Urinary bladder (tissue), 4 donors: ENCODE measurements at places on chromosomes 6 and 20. TPM values are rescaled to one million over a fixed set of nuclear protein-coding genes. Genes with fewer than 3 reads are reported as not detected.

PDYN gene
- not detected for polyA plus RNA-seq

RTEL1 gene
- 12.3 TPM for polyA plus RNA-seq

HAO1 gene
- polyA plus RNA-seq = 0.10 TPM

CRISP2 gene
- polyA plus RNA-seq = not detected

PROKR2 gene
- not detected for polyA plus RNA-seq

- DNase-seq = no peak
Observed at GRCh38 chr6:37711331-37712241, 13.9 kb upstream of the MDGA1 start.

DNA sequence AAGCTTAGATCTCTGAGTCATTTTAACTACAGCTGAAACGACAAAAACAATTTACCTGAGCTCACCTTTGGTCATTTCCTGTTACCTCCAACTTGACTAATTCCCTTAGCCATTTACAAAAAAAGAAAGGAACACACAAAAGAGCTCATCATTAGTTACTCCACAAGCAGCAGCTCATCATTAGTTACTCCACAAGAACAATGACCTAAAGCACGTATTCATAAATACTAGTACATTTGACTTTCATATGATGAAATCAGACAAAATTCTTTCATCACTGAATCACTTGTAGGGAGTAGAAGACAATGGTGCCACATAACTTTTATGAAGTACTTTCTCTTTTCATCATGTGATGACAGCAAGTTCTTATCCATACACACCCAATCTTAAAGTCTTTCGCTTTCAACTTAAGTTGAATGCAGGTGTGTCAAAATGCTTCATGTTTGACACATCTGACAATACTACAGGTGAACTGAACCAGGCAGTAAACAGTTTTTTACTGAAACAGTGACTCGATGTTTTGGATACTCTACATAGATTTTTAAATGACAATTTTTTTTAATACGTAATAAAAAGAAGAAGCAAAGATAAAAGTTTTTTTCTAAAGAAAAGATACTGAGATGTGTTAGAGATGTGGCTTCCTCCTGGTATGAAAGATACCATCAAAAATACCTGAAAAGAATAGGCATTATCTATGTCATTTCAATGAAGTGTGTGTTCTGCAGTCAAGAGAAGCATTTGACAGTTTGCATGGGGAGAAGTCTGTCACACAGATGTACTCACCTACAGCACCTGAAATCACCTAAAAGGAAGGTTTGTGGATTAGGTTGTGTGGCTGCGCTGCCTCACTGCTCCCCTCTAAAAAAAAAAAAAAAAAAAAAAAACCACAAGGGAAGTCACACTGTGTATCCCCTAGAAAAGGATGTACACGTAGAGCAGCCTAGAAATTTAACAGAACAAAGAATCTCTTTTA, 109.1 kb downstream of the PRDM1 start:
- no peak for DNase-seq

DNA sequence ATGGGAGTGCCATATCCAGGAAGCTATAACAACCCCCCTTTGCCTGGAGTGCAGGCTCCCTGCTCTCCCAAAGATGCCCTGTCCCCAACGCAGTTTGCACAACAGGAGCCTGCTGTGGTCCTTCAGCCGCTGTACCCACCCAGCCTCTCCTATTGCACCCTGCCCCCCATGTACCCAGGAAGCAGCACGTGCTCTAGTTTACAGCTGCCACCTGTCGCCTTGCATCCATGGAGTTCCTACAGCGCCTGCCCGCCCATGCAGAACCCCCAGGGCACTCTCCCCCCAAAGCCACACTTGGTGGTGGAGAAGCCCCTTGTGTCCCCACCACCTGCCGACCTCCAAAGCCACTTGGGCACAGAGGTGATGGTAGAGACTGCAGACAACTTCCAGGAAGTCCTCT, 56.7 kb upstream of the TMEM181 start:
- no peak for DNase-seq

DNA sequence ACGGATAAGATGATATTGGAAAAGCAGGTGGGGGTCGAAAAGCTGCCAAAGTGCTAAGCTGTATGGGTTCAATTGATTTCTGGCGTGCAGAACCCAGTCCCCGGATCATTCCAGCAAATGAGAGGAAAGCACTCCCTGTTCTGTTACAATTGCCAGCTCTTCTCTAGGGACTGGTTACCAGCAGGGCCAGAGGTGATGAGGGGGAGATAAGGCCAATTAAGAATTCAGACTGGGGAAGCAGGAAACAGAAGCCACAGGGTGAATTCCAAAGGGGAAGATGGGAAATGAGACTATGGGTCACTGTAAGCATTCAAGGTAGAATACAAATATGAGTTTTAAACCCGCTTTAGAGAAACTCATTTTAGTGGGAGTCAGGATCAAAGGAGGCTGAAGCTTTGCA, 349.4 kb upstream of the MAP3K7 start:
- DNase-seq = no peak

DNA sequence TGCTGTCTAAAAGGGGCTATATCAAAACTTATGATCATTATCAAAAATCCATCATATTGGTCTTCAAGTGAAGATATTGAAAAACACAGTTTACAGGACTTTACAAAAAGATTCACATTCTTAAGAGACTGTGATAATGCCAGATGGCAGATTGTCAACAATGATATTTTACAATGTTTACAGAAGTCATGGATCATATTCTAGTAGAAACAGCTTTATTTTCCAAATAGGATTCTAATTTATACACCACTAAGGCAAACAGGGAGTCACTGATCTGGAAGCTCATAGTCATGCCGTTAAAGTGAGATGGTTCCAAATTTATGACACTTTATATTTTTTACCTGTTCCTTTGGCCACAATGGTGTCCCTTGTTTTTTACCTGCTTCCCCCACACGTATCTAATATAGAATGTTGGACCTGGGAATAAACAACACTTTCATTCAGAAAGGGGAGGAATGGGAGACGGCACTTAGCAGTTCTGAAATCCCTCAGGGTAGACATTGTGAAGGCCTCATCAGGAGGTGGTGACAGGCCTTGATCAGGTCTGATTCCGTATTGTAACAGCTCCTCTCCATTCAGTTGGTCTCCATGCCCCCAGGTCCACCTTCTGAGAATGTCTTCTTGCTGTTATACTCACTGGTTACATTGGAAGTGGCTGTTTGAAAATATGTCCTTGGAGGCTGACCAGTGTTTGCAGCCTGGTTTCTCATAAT, 228.6 kb downstream of the ADGB start:
- no peak for DNase-seq

DNA sequence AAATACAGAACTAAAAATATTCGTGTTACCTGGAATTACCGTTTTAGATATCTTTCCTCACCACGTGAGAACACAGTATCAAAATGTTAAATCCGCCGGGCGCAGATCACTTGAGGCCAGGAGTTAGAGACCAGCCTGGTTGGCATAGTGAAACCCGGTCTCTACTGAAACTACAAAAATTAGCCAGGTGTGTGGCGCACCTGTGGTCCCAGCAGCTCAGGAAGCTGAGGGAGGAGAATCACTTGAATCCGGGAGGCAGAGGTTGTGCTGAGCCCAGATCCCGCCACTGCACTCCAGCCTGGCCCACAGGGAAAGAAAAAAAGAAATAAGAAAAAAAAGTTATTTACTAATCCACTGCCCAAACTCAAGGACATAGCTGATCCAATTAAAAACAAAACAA, 4.8 kb upstream of the DDX43 start:
- DNase-seq = no peak

DNA sequence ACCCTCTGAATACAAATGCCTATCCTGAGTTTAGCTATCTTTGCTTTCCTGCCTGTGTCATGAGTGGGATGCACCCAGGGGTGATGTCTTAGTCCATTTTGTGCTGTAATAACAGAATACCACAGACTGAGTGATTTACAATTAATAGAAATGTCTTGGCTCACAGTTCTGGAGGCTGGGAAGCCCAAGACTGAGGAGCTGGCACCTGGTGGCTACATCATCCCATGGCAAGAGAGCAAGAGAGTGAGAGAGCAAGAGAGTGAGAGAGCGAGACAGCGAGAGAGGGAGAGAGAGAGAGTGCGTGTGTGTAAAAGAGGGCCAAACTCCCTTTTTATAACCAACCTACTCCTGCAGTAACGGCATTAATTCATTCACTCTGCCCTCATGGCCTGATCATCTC, 76.8 kb downstream of the PRDM1 start:
- no peak for DNase-seq

GRCh38 chr6:63817492-63818050, 182.0 kb downstream of the PHF3 start:
- DNase-seq = no peak

DNA sequence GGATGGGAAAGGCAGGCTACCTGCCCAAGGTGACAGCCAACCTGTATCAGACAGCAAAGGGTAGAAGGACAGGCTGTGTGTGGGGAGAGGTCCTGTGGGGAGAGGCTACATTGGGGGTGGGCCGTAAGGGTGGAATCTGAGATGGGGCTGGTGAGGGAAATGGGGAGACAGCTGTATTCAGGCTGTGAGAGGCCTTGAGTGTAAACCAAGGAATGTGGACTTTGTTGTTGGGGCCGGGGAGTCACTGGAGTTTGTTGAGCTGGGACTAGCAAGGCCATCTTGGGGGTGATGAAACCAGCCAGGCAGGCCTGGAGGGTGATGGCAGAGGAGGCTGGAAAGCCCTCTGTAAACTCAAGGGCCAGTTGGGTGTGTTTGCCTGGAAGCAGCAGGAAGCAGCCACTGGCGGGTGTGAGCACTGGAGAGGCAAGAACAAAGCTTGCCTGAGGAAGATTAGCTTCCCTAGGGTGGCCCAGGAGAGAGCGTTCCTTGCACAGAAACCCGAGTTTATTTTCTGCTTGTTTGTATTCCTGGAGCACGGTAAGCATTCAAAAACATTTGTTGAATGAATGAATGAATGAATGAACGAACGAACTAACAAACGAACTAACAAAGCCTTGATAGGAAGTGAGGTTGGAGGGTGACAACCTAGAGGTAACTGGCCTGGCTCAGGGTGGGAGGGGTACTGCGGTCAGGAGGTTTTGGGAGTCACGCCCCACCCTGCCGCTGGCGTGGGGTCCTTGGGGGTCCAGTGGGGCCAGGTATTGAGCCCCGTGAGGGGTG, 18.9 kb downstream of the TTBK1 start:
- DNase-seq = no peak

DNA sequence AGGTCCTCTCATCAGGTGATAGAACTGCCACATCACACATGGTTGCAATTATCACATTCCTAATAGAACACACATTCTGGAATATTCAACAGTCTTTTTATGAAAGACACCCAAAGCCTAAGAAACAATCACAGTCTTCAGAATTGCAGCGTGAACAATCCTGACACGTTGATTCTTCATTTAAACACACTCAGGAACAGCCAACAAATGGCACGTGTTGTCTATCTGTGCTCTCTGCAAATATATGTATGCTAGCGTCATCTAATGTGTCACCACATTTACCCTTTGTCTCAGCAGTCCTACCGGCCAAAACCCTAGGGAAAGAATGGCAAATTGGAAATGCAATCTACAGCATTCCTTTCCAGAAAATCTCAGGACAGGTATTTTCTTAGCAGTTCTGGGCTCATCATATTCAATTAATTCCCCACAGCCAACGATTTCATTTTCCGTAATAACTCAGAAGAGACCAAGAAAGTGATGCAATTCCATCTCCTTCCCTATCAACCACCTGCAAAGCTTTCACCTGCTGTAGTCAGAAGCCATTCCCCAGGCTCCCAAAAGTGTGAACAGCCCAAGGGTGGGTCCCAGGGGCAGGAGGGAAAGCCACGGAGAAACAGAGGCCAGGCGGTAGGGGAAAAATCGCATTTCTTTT, 280.3 kb upstream of the JARID2 start:
- no peak for DNase-seq
